ENCODE measurements at places on chromosomes 2 and 18. TPM values are rescaled to one million over a fixed set of nuclear protein-coding genes. Genes with fewer than 3 reads are reported as not detected.

Gene CFC1B
- total RNA-seq, result not detected

DNA sequence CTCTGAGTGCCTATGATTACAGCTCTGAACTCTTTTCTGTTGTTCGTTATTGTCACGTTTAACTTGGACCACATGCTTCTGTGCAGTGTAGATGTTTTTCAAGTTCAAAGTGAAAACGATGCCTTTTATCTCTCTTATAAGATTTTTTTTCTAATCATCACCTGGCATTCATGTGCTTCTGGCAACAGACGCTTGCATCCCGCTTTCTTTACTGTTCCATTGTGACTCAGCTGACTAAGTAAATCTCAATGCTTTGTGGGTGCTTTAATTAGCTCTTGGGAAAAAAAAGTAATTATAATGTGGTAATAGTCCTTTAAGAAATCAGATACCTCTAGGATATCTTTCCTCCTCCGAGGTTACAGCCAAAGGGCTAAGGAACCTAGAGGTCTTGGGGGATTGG is 31.2 kb upstream of the RMP24 start:
- DNase-seq, result no peak

Gene FAM124B
- total RNA-seq, result 1.2 TPM

GRCh38 chr2:61177727-61178549 is 15.9 kb downstream of the C2orf74 start:
- no peak for DNase-seq

DNA sequence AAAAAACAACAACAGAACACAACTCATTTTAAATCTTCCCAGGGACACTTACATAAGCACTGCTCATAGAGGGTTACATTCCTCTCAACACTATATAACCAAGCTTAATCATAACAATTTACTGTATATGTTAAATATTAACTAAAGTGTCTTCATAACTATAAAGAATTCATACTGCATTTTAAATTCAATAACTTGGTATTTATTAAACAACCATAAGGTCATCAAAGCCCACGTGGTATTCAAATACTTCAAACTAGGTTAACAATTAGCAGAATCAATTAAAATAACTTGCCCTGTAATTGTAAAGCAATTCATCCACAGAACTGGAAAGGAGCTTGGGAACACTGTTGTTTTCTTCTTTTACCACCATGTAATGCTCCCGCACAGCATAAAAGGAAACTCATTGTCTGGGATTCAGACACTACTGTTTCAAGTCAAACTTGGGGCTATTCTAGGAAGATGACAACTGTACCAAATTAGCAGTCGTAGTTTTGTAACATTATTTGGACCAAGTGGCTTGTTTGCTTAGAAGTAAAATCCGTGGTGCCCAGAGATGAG is 10.4 kb downstream of the GAREM1 start:
- no peak for DNase-seq

DNA sequence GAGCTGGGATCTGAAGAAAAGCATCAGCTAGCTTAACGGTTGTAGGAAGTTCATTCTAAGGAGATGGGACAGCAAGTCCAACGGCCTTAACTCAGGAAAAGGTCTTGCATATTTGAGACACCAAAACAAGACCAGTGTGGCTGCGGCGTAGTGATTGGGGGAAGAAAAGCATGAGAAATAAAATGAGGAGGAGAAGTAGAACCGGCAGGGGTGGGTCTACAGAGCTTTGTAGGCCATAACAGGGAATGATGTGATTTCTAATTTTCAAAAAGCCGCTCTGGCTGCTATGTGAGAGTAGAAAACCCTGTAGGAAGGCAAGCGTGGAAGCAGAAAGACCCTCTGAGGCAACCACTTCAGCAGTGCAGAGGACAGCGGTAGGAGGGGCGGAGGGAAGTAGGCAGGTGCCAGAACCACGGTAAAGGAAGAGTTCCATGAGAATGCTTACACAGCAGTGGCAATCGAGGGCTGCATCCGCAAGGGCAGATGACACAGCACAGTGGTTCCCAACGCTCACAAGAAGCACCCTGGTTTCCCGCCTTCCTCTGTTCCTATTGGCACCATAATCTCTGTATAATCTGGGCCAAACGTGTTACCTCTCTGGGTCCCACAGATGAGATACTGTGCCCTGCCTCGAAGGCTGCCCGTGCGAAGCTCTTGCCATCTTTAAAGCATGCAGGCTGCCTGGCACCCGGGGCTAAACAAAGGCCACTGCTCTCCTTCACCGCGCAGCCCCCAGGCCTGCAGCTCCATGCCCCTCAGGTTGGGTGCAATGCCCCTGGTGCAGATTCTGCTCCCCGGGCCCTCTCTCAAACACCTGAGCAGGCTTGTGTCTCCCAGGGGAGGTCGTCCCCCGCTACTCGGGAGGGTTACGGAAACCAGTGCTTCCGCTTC is 795 bp downstream of the ANKRD39 start:
- no peak for DNase-seq

DNA sequence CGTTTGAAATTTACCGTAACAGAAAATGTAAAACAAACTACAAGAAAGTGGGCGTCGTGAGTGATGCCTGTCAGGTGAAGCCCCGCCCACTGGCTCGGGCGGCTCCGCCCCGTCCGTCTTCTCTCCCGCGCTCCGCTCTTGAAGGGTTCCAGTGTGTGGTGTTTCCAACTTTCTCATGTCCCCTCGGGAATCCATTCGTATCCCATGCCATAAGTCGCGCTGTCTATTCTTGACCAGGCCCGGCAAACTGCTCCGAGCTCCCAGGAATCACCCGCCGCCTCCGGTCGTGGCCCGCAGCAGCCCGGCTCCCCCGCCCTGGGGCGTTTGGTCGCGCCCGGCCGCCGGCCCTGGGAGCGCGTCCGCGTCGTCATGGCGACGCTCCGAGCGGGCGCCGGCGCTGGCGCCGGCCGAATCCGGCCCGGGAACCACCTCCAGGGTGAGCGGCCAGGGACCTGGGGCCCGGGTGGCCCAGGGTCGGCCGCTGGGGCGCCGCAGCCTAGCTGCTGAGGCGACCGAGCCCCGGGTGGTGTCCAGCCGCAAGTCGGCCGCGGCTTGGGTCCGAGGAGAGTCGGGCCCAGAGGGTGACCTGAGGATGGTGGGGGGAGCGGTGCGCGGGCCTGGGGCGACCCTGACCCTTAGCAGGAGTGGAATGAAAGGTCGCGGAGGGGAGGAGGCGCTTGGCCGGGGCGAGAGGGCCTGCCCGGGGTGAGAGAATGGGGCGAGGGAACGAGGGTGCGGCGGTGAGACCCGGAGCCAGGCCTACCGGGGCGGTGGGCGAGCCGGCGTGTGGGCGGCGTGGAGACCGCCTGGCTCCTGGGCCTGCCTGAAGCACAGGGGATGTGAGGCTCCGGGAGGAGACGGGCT is at the start of gene CFAP221:
CFAP221 (plus strand) TSS at position 375 of the 864 bp plus-strand sequence. CDS start 1,683 bp downstream, outside the sequence.
- DNase-seq, result peak; percentile 65

DNA sequence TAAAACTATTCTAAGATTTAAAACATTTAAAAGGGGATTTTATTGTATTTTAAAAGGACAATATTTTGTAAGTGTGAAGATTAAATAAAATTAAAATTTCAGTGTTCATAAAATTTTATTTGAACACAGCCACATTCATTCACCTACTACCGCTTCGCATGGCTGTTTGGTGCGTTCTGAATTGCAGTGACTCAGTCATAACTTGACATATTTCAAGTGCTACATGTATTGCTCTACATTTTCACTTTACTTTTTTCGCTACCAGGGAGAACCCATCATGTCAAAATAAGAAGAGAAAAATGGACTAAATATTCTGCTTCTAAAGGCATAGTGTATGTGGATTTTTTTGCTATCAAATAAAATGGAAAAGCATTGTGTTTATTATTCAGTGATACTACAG is 8.7 kb downstream of the PTH2R start:
- no peak for DNase-seq

Gene NAT8
- 2.4 TPM for total RNA-seq

Gene UGT1A4
- total RNA-seq, result 5.2 TPM

DNA sequence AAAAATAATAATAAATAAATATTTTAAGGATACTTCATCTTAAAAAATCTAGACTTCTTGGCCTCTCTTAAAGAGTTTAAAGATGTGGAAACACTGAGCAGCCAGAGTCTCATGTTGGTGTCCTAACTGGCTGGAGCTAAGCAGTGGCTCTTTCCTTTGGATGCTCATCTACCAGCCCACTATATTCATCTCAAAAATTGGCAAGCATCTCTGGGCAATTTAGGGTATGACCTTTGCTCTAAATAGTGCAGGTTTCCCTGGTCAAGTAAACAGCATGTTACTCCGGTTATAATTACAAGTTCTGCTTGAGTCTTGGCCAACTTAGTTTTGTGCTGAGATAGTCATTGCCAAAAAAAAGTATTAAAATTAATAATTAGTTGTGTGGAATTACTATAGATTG is 117.8 kb downstream of the TTC27 start:
- no peak for DNase-seq

DNA sequence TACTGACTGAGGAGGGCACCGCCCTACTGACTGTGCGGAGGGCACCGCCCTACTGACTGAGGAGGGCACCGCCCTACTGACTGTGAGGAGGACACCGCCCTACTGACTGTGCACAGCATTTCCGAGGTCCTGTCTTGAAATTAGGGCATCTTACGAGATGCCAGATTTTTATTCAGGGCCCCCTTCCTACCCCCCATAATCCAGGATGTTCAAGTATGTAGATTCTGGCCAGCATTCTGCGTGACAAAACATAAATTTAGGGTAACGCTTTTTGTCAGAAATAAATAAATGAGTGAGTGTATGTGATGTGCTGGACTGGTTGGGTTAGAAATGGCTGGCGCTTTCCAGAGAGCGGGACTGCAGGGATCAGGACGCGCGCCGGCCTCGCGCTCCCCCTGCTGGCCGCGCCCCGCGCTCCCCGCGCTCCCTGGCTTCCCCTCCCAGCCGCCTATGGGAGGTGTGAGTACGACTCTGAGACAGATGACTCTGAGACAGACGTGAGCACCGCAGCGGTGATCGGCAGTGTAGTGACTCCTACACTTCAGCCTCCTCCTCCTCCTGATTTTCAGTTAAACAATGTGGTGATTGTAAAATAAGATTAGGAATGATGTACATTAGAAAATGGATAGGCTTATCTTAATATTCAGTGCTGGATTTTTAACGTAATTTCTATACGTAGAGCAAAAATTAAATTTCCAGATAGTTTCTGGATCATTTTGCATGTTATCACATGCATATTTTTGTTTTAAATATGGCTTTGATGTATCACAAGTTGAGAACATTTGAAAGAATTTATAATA is 149.2 kb upstream of the NFATC1 start:
- DNase-seq, result peak; percentile 64

DNA sequence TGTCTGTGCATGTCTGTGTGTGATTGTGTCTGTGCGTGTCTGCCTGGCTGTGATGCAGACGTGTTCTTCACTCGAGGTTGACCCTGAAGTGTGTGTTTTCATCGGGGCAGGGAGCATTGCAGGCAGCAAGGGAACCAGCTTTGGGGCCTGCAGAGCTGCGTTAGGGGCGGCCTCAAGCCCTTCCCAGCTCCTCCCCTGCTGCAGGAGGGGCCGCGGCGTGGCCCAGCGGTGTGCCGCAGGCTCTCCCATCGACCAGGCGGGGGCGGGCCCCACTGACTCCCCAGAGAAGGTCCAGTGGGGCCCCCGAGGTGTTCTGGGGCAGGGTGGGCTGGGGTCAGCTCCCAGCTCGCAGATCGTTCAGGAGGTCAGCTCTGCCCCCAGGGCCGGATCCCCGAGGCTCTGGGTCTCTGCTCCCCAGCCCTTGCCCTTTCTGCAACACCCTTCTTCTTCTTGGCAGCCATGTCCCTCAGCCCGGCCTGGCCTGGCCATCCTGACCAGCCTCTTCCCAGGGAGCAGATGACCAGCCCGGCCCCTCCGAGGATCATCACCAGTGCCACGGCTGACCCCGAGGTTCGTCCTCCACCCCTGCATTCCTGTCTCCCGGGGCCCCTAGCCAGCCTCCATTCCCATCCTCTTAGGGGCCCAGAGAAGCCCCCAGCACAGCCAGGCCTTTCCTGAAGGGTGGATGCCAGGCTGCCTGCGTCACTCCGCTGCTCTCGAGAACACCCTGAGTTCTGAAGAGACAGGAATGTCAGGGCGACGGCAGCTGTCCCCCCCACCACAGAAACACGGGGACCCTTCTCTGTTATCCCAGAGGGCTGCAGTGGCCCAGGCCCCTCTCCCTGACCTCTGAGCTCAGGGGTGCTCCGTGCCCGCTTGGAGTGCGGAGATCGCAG is 11.1 kb upstream of the KLHL30 start:
- no peak for DNase-seq

DNA sequence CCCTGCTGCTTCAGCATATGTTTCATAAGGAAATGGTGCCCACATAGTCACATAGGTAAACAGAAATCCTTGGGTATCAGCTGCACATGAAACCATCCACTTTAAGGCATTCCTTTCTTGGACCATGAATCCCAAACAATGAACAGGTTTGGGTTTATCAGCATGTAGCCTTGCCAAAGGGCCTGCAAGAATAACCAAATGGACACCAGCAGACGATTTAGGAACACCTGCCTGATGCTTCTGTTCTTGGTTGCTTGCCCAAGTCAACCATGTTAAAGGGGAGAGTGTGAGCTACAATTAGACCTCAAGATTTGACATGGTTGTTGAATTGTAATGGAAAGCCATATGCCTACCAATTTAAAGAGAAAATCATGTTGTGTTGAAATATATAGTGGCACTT is 1342.7 kb upstream of the PIK3C3 start:
- no peak for DNase-seq
